Hindlimb muscle (tissue), 1 donor: ENCODE measurements at places on chromosomes 12 and 14.
A peak's percentile ranks its signal among the peaks of the same experiment; 100 is the strongest.

GRCh38 chr14:75018694-75019093 lies 16.0 kb downstream of the EIF2B2 start:
- no peak for DNase-seq

- DNase-seq, result no peak
Measured at GRCh38 chr12:99386907-99387306, 260.6 kb upstream of the GARIN6 start.

DNA sequence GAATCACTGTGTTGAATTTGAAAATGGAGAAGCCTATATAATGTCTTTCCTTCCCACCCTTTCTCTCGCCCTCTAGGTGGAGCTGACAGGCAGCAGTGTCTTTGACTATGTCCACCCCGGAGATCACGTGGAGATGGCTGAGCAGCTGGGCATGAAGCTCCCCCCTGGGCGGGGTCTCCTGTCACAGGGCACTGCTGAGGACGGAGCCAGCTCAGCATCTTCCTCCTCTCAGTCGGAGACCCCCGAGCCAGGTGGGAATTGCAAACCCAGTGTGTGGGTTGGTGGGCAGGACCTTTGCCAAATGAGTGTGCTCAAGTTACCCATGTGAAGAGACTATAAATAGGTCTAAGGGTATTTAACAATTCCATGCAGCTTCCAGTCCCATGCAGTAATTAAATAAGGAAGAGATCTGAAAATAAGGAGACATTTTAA lies 274.7 kb downstream of the EGLN3 start:
- DNase-seq, result no peak

DNA sequence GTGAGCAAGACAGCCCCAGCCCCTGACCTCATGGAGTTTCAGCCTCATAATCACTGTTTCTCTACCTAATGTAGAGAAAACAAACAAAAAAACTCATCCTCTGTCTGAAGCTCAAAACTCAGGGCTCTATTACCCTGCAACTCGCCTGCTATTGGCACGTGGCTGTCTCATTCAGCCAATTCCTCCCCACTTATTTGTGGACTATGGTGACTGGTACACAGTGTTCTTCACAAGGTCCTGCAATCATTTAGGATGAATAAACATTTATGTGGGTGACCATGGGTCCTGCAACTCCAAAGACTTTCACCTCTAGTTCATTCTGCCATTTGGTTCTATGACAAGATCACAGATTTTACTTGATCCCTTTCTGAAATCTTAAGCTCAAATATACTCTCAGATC lies 4.7 kb downstream of the PPP2R3C start:
- DNase-seq, result no peak

DNA sequence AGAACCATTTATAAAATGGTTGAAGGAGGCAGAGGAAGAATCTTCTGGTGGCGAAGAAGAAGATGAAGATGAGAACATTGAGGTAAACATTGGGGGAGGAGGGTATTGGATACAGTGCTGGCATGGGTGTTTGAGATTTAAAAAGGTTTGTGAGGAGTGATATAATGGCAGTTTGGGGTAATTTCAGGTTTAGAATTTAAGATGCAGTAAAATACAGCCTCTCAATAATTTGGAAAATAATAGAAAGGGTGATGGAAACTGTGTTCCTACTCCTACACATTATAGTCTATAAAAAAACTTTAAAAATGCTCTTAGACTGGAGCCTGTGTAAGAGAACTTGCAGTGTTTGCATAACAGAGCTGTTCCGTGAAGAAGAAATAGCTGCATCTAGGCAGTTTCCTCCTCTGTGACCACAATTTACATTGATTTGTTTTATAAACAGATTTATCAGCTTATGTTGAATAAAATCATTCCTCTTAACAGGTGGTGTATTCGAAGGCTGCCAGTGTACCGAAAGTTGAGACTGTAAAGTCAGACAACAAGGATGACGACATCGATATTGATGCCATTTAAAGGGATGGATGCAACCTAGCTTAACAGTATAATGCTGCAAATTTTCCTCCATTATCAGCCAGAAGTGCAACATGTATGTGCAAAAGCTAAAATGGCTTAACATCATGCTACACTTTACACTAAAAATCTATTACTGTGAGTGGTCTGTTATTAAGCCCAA lies 6.6 kb downstream of the EIF5 start:
- DNase-seq, result no peak

DNA sequence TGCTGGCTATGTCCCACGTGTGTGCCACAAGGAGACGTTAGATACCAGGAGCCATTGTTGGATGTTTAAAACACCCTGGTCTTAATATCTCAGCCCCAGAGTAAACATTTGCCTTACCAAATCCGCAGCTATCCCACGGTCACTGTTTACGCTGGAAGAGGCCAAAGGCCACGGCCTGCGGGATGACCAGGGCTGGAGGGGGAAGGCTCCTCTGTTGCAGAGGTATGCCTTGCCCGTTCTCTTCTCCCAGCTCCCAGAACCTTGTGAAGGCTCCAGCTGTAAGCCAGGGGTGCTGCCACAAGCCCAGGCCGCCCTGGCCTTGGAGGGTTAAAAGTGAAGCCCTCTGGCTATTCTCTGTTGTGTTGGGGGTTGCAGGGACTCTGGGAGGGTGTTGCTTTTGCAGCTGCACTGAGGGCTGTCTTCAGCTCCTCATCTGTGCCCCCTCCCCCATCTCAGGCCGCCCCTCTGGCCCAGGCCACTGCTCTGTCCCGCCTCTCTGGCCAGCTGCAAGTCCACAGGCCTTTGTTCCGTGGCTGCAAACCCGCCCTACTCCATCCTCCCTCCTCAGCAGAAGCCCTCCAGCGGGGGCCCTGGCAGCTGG lies 2.5 kb downstream of the PLEKHG3 start:
- DNase-seq, result peak; percentile 75

- no peak for DNase-seq
Measured at GRCh38 chr14:105075379-105076295, 10.4 kb upstream of the GPR132 start.

DNA sequence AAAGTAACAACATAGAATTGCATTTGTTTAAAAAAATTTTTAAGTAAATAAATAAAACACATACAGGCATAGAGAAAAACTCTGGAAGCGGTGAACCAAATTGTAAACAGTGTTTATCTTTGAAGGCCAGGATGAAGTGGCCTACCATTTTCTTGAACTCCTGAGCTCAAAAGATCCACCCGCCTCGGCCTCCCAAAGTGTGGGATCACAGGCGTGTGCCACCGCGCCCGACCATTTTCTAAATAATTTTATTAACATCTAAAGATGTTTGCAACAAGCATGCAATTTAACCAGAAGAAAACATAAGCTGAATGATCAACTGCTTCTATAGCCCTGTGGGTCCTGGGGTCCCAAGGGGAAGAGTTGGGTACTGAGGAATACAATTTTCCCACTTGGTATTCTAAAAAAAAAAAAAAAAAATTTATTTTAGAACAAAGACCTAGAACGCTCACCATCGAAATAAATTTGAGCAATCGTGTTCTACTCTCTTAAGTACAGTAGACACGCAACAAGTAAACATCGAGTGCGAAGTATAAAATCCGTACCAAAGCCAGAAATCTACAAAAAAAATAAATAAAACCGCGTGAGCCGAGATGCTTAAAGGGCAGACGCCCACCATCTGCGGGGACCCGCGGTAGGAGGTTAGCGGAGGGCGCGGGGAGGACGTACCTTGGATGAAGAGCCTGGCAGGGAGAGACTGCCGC lies 484 bp downstream of the MIS18BP1 start:
- no peak for DNase-seq

- DNase-seq, result no peak
Measured at GRCh38 chr12:115140981-115141655, 457.1 kb upstream of the TBX3 start.

DNA sequence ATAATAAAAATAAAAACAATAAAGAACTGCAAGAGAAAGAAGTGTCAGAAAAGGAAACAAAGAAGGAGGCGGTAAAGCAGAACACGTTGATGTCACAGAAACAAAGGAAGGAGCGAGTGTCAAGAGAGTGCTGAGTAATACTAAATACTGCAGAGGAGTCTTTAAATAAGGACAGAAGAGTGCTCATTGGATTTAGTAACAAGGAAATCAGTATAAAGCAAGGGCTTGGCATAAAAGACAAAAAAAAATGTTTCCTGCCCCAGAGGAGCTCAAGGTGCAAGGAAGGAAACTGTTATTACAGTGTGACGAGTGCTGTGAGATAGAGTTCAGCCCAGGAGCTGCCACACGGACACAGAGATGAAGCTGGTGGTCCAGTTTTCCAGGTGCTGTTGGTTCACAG lies 8.4 kb upstream of the TUBA1A start:
- DNase-seq, result no peak

- no peak for DNase-seq
Measured at GRCh38 chr14:96380735-96381134, 11.2 kb upstream of the AK7 start.

DNA sequence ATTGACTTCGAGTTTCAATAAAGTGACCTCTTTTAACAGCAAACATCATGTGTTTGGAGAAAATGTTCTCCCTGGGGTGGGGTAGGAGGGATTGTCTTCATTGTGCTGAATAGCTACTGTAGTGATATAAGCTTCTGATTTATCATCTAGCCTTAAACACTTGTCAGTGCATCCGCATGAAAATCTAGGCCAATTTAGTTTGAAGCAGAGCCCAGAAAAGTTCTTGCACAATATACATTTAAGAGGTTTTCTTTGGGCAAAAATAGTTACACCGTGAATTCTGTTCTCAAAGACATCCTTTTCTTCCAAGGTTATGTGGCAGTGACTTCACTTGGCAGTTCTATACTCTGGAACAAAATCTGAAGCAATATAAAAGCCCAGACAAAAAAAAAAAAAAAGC lies 136.0 kb upstream of the IFNG-AS1 start:
- DNase-seq, result peak; percentile 71

DNA sequence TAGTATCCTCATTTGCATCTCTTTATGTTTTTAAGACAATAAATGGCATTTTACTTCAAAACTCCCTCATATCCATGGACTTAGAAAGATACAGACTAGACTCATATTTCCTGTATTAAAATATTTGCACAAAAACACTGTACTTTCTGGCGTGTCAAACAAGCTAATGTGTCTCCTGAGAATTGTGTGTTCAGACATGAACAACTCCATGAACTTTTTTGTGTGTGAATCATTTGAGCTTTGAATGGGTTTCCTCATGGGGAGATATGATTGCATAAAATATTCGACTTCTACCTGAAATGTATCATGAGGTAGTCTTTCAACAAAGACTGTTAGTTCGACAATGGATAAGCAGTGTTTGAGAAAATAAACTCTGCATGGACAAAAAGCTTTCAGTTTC lies 58.8 kb downstream of the TMEM30B start:
- DNase-seq, result no peak

- DNase-seq, result peak; percentile 63
Measured at GRCh38 chr12:8914716-8915526, 612 bp downstream of the PHC1 start.

DNA sequence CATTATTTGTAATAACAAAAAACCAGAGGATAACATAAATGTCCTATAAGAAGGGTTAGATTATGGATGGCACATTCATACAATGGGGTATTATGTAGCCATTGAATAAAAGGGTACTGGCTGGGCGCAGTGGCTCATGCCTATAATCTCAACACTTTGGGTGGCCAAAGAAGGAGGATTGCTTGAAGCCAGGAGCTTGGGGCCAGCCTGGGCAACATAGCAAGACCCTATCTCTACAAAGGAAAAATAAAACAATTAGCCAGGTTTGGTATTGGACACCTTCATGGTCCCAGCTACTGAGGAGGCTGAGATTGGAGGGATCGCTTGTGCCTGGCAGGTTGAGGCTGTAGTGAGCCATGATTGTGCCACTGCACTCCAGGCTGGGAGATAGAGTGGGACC lies 14.8 kb downstream of the PTPN11 start:
- no peak for DNase-seq

DNA sequence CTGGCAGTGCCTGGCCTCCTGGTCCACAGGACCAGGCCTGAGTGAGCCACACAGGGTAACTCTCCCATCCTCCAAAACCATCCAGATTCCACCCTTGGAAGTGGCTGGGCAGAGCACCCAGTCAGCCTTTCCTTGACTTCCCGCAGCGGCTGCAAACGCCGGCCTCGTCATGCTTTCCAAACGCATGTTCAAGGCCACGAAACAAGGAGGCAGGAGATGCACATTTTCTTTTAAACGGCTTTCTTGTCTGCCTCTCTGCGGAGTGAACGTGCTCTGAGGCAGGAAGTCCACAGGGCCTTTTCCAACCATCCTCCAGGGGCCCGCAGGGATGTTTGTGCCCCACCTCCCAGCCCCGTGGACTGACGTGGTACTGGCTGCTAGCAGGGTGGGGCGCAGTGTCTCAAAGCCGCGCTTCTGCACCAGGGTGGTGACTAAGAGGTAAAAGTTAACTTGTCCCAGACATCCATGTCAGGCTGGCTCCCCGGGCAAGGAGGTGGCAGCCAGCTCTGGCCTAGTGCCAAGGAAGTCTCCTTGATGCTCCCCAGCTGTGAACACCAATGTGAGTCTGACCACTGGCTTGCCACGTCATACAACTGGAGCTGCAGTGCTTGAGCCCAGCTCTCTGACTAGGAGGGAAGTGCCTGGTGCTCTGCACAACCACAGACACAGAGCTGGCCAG lies 45.0 kb downstream of the KCNA5 start:
- DNase-seq, result no peak
